Inflammatory macrophage treated with lipopolysaccharide for 1 hour (primary cell): ENCODE measurements at places on chromosomes 2 and 18.

DNA sequence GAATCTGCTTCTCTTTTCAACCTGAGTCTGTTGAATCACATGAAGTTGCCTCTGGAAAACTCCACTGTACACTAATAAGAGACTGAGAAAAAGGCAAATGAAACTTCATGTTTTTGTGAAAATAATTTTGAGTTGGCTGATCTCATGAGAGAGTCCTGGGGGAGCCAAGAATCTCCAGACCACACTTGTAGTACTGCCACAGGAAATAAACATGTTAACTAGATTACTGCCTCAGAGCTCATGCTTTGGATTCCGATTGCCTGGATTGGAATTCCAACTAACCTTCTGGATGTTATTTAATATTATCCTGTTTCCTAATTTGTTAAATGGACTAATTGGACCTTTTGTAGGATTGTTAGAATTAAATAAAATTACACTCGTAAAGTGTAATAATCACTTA is 25.2 kb downstream of the NUP35 start:
- DNase-seq, result no peak

DNA sequence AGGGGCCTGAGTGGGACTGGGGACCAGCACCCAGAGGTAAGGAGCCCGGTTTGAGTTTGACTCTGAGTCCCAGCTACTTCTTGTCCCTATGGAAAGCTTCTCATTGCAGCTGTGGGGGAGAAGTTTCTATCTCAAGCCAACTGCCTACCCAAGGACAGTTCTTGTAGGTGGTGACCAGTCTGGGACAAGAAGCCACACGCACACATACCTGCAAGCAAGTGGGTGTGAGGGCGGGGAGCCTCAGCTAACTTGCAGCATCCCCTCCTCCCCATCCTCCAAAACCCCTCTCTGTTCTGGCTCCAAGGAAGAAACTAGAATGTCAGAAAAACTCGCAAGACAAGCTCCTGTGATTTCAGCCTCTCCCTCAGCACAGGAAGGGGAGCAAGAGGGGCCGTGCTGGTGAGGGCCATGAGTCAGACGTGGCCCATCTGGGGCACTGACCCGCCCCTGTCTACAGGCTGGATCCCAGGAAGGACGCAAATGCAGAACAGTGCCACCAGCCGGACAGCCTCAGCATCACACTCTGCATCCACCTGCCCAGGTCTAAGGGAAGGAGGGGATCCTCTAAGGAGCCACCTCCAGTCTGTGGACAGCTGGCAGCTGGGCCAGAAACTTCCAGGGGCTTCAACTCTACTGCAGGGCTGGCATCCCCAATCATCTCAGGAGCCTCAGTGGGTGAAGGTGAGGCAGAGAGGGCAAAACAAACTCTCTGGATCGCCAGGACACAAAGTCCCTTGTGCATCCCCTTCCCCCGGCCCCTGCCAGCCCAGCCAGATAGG is 103.4 kb downstream of the TNS1 start:
- DNase-seq, result no peak

DNA sequence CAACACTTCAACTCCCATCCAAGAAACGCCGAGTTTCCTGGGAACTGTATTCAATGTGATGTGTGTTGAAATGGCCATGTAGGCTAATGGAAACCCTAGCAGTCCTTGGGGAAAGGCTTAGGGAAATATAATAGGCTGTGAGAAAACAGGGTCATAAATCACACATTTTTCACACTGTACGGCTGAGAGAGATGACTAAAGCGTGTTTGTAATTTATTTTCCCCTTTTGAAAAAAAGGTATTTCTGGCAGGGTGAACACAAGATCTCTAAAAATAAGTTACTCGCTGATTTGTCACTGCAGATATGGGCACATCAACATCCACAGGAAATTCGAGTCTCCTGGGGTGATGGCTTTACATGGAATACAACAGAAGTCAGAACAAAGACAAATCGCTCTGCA is 109.6 kb upstream of the ST6GAL2 start:
- no peak for DNase-seq

DNA sequence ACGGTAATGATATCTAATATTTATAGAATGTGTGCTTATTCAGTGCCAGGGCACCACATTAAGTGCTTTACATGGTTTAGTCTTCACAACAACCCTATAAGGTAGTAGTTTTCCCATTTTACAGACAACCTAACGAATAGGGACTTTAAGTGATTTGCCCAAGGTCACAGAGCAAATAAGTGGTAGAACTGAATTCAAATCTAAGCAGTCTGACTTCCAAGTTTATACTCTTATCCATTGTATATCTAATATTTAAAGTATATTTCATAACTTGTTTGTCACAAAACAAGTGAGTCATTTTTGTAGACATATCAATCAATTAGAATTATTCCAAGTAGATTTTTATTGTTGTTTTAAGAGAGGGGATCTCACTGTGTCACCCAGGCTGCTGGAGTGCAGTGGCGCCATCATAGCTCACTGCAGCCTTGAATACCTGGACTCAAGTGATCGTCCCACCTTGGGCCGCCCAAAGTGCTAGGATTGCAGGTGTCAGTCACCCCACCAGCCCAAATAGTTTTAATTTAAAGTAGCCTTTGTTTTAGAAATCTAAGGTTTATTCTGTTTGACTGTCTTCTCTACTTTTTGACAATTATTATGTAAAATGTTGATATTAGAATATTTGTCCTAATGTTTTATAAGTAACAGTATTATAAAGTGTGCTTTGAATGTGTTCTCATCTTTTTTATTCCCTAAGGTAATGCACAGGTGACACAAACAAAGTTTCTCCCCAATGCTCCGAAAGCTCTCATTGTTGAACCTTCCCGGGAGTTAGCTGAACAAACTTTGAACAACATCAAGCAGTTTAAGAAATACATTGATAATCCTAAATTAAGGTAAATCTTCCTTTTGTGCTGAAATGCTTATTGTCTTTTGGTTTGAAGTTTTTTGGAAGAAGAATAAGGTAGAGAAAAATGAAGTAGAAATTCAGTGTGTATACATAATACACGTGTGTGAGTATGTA is 15.1 kb downstream of the DDX1 start:
- no peak for DNase-seq
